ENCODE measurements at places on chromosomes 1 and 21.
A peak's percentile ranks its signal among the peaks of the same experiment; 100 is the strongest.

GRCh38 chr1:99533909-99534637 is 111.8 kb upstream of the PALMD start:
- no peak for DNase-seq

DNA sequence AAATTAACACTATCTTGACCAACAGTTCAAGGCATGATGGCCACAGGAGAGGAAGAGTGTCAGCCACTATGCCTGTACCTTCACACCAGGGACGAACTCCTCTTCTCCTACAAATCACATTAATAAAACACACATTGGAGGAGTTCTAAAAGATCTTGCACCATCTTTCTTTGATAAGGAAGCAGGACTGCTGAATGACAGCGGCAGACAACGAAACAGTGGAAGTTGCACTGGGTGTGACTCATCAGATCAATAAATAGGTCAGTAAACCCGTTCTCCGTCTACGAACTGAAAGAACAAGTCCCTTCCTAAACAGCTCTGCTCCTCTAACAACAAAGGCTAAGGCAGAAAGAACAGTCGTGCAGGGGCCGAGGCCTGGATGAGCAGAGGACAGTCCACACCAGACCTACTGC is 23.1 kb downstream of the UBE2G2 start:
- DNase-seq = no peak

DNA sequence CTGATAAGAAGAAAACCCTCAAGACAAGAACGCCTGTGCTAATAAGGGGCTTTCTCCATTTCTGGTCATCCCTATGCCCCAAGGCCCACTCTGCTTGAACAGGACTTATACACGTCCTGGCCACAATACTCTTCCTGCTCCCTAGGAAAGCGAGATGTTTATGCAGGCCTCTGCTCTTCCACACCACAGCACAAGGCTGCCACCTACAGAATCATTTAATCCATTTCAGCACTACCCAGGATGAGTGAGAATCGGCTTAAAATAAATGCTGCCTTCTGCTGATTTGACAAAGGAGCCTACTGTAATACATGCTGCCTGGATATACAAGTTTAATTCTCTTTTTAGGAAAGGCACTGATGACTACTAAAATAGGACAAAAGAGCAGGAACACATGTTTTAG is 29.4 kb downstream of the FRRS1 start:
- no peak for DNase-seq

GRCh38 chr1:29645586-29645985 is 409.3 kb downstream of the PTPRU start:
- DNase-seq = no peak

DNA sequence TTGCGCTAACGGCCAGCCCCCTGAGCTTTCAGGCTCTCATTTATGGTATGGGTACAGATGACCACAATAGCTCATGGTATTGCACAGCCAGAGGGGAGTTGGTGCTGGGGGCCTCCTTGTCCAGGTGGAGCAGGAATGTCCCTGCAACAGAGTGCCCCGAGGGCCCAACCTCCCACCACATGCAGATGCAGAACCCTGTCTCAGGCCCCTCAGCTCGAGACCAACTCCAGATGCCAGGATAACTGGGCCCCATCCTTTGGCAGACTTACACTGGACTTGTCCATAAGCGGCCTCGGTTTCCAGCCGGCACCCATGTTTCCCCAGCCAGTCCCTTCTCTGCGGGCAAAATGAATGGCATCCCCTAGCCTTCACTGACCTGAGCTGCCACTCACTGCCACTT is 67.1 kb downstream of the VWA5B1 start:
- DNase-seq = no peak

GRCh38 chr1:224211206-224211962 is 28.3 kb downstream of the DEGS1 start:
- no peak for DNase-seq

- peak; percentile 80 for DNase-seq
These were observed 19.8 kb downstream of the COL6A2 start for GRCh38 chr21:46117586-46118315.

DNA sequence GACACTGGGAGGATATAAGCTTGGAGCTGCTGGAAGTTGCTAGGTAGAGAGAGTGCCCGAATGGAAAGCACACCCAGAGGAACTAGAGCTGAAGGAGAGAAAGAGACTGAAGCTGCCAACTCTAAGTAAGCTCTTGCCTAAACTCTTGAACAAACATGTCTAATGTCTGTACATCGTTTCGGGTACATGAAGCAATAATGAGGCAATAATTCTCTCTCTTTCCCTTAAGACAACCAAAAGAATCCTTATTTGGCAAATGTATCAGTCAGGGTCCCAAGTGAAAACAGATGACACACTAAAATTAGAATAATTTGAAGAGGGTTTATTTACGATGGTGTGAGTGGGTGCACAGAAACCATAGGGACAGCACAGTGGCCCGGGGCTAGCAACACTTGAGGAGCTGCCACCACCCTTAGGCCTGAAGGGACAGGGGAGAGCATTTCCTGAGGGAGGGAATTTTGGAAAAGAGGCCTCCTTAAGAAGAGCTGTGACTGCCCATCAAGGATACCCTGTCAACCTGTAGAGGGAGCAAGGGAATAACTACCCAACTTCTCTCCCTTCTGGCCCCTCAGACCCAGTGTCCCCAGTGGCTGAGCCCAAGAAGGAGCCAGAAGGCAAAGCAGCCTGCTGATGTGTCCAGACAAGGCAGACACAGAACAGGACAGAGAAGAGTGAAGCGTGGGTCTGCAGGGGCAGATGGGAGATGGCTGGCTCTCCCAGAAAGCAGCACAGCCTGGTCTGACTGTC is 36.1 kb upstream of the KHDRBS1 start:
- no peak for DNase-seq

DNA sequence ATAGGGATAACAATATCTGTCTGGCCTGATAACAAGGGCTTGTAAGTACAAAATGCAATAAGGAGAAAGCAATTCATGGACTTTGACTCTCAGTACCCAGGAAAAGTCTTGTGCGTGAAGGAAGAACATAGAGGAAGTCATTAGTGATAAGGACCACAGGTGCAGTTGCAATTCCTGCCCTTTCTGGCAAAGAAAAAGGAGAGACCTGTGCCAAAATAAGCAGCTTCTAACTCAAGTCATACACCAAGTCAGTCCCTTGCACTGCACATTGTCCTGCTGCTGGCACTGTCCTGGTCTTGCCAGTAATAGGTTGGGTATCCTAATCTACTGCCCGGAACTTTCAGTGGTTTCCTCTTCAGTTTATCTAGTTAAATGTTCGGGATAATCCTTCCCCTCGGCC is 14.8 kb upstream of the SOD1 start:
- no peak for DNase-seq

All from lower leg skin (tissue), 4 donors.